Smooth muscle cell of trachea (primary cell): ENCODE measurements at places on chromosomes 3 and 15. TPM values are rescaled to one million over a fixed set of nuclear protein-coding genes. Genes with fewer than 3 reads are reported as not detected.

KBTBD12 gene
- not detected in 2 replicates for total RNA-seq

EIF5A2 gene
- 7.4 and 10.6 TPM in 2 replicates for total RNA-seq

ACVR2B gene
- 1.8 and 2.0 TPM in 2 replicates for total RNA-seq

POLQ gene
- 0.99 and 6.0 TPM in 2 replicates for total RNA-seq

IL12A gene
- total RNA-seq: 1.9 and 7.4 TPM in 2 replicates

EAF2 gene
- total RNA-seq: 0.87 and 0.99 TPM in 2 replicates

RCN2 gene
- 39.7 and 83.2 TPM in 2 replicates for total RNA-seq

PRSS50 gene
- total RNA-seq: not detected in 2 replicates

GATA2 gene
- total RNA-seq: 1.6 and 2.6 TPM in 2 replicates

GABRB3 gene
- total RNA-seq: 1.8 and 3.3 TPM in 2 replicates

TTC21A gene
- 3.5 and 6.1 TPM in 2 replicates for total RNA-seq

MUC13 gene
- total RNA-seq: not detected in 2 replicates

PRKAR2A gene
- total RNA-seq: 34.9 and 35.9 TPM in 2 replicates

PAQR9 gene
- 0.15 and 0.17 TPM in 2 replicates for total RNA-seq

SLC9A9 gene
- 46.1 and 59.9 TPM in 2 replicates for total RNA-seq

ACOX2 gene
- 26.5 and 27.1 TPM in 2 replicates for total RNA-seq

UBE2Q2 gene
- total RNA-seq: 68.1 and 73.1 TPM in 2 replicates

ALDH1L1 gene
- total RNA-seq: not detected in 2 replicates

RETNLB gene
- not detected in 2 replicates for total RNA-seq

OCA2 gene
- total RNA-seq: not detected in 2 replicates
